Fibroblast of upper back skin (primary cell): ENCODE measurements at places on chromosomes 4 and X.

GRCh38 chrX:22585831-22586230 is 313.1 kb downstream of the CBLL2 start:
- DNase-seq, result no peak

DNA sequence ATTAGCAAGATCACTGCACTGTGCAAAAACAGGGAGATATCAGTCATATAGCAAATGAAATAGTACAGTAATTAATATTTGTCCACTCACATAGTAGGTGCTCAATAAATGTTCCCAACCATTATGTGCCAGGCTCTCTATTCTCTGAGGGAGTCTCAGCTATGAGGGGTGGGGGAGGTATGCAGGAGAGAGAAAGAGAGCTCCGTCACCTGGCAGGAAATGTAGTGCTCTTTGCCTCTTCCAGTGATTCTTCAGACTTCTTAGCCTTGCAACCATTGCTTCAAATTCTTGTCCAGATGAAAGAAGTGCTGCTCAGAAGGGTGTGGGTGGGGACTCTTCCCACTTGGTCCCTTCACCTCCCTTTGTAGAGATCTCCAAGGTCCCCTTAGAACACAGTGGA is 84.5 kb upstream of the SPRY1 start:
- no peak for DNase-seq

DNA sequence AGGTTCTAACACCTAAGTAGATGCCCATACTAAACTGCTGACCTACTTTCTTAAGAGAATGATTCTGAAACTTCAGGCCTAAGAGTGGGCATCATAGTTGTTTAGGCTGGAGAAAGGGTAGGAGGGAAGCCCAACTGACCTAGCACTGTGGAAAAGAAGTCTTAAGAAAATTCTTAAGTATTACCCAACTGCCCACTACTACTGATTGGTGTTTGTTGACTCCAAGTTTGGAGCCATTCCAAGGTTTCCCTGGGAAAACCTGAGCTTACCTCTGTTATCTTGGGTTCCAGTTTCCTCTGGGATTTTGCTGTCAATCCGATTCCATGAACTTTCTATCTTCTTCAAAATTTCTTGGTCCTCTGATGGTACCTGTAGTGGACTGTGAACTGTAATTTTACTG is 23.9 kb downstream of the ANKRD17 start:
- no peak for DNase-seq

GRCh38 chr4:183773790-183774189 is 114.7 kb downstream of the TRAPPC11 start:
- DNase-seq, result no peak

DNA sequence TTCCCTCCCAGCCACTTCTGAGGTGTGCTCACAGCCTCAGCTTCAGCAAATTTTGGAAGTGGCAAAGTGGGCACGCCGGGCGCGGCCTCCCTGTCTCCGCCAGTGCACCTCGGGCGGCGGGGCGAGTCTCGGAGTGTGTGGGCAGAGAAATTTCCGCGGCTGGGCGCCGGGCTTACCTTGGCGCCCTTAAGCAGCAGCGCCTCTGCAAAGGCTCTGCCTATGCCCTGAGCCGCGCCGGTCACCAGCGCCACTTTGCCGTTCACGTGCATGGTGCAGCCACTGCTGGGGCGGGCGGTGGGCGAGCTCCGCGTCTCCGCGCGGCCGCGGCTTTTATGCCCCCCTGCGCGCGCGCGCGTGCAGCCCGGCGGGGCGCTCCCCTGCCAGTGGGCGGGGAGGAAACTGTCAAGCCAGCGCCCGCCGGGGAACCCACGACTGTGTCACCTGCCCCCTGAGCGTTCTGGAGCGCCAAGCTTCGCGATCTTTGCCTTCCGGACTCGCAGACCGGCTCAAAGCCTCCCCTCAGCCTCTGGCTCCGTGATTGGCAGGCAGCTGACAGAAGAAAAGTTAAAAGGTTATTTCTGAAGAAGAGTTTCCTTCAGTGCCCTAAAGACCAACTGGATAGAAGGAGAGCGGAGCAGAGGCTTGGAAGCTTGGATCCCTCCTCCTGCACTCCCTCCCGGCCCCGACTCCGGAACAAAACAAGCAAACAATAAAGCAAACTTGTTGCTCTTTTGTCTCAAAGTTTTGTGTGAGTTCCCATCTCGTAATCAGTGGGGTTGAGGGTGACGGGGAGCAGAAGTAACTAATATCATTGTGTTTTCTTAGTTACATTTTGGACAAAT is at the start of gene HPGD:
TSS of gene HPGD (minus strand) at position 306 of the 842 bp plus-strand sequence. CDS start at position 269, 37 bp downstream.
- peak; percentile 2 for DNase-seq

DNA sequence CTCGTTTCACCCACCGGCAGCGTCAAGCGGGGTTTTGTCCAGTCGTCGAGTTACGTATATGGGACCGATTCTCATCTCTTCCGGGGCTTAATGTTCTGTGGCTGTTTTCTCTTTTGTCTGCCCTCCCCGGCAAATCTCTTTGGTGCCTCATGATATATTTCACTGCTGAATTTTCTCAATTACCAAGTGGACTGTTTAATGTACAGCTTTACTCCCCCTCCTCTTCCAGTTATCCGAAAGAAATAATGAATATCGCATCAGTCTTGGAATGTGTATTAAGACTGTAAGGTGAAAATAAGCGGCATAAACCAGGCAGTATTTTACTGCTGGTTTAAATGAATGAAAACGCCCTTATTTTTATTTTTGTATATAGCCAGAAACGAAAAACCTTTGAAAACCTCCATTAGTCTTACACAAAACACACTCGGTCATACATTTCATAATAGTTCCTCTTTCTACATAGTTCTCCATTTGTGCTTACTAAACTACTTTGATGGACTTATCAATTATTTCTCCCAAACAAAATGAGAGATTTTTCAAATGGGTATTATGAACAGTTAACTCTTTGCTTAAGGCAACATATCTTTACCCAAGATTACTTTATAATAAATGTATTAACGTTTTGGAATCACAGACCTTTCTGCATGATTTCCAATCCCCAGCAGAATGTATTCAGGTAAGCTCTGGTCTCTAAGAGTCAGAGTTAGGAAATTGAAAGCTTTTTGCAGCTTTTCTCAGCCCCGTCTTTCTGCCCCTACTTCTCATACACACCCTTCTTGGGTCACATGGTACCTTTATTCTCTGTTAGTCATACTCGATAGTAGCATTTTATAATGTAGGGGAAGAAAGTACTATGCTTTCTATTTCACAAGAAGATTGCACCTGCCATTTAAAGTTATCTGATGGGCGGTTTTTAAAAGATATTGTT is 979 bp downstream of the RP2 start:
- DNase-seq, result no peak

GRCh38 chrX:33726281-33727160 is 405.6 kb downstream of the FAM47A start:
- DNase-seq, result no peak

DNA sequence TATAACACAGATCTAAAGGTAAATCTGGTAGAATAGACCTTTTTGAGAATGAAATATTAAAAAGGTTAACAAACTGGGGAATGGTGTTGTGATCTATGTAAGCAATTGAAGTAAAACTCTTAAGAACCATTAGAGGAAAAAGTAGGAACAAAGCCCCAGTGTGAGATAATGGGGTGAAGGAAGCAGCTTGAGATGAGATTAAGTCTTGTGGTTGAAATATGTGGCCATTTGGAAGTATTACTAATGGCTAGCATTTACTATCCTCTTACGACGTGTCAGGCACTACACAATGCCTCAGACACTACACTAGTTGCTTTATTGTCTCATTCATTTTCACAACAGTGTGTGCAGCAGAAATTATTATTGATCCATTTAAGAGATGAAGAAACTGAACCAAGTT is 25.9 kb upstream of the NDNF start:
- no peak for DNase-seq

GRCh38 chr4:140084385-140084784 is 69.6 kb downstream of the MAML3 start:
- no peak for DNase-seq

- peak; percentile 16 for DNase-seq
Observed at GRCh38 chr4:146379744-146380143, 142.0 kb downstream of the SLC10A7 start.

DNA sequence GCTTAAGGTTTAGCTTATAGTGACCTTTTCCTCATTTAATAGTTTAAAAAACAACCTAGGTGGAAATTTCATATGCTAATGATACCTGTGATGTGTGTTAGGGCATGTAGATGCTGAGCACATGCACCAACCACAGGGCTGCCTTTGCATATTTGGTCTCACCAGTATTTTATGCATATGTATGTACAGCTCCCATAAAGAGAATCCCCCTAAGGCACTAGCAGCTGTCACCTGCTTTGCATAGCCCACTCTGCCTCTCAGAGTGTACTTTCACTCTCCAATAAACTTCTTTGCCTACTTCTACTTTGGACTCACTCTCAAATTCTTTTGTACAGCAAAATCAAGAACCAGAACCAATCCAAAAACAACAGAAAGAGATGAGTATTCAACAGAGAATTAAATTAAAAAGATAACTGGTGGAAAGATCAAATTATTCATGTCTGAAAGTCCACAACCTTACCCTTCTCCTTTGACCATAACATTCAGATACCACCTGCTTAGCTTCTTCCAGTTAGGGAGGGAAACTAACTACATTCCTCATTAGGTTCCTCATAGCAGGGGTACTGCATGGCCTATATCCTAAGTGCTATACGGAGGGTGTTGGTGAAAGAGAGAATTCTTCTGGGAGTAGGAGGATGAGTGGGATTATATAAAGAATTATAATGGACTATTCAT is 250.5 kb downstream of the STPG2 start:
- DNase-seq, result no peak

GRCh38 chr4:109184491-109184961 is 117.9 kb downstream of the COL25A1 start:
- peak; percentile 50 for DNase-seq

- DNase-seq, result no peak
Observed at GRCh38 chrX:153854702-153855101, 24.4 kb upstream of the PDZD4 start.

DNA sequence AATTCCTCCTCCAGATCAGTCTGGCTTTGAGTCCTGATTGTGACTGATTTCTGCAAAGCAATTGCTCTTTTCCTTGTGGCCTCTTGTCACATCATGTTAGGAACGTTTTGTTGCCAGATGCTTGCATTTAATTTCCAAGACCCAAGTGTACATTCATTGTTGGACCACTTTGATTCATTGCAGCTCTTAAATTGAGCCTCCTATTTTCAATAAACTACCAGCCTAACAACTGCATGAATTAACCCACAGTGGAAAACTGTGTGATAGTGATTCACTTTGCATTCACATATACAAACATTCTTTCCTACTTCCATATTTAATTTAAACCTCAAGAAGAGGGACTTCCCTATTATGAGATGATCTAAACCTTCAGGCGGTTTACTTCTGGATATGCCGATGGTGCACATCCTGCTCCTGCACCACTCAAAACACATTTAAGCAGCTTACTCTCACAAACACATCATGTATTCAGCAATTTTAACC is 118.4 kb downstream of the AFF1 start:
- DNase-seq, result no peak

GRCh38 chrX:75158054-75158453 is 2.0 kb upstream of the ABCB7 start:
- DNase-seq, result no peak

GRCh38 chrX:71147496-71148277 is 3.0 kb downstream of the NLGN3 start:
- no peak for DNase-seq

GRCh38 chrX:10399043-10399741 is 221.2 kb downstream of the MID1 start:
- no peak for DNase-seq

DNA sequence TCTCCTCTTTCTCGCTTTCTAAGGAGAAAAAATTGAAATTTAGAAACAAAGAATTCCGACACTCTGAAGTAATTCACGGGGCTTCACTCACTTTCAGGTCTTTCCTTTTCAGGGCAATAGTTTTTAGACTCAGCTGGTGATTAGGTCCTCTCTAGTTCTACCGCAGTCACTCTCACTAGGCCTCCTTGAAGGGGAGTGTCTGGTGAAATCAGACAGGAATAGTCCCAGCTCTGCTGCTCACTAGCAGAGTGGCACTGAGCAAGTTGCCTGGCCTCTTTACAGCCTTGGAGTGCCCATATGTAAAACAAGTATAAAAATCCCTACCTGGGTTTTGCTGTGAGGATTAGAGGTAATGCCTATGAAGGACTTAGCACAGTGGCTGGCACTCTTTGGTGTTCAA is 64.1 kb downstream of the NEUROG2 start:
- DNase-seq, result no peak

DNA sequence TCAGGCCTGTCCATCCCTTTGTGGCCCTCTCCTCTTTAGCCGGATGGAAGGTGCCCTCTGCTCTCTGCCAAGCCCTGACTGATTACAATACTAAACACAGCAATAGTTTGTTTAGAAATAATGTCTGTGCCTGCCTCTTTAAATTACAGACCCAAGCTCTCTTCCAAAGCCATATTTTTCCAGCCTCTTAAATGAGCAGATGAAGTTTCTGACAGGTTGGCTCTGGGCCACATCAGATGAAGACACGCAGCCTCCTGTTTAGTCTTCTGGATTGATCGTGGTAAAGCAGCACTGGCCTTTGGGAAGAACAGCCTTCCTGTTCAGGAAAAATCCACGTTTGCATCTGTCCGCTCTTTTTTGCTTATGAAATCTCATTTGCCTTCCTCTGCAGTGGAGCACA is 133.6 kb downstream of the CPE start:
- DNase-seq, result peak; percentile 7

DNA sequence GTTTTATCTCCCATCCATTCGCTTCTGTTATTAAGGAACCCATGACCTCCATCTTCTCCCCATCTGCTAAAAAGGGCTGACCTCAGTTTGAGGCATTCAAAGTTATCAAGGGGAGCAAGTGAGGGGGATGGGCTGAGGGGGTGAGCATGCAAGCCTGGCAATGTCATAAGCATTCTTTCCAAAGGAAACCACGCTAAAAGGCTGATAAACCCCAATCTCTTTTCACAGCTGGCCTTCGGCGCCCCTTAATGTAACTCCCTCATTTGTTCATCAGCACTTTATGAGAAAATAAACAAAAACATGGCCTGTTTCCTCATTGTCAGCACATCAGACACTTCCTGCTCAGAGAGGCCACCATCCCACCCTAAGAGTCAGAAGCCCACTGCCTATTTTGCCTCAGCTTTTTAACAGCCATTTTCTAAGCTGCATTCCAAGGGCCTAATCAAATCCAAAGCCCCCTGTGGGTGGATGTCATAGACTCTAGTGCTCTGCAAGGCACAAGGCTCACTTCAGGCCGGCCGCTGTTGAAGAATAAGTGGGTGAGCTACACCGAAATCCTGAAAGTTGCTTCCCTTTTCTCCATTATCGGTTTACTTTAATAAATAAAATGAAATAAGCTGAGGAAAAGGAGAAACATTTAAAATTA is 92.0 kb upstream of the SRD5A3 start:
- DNase-seq, result no peak

DNA sequence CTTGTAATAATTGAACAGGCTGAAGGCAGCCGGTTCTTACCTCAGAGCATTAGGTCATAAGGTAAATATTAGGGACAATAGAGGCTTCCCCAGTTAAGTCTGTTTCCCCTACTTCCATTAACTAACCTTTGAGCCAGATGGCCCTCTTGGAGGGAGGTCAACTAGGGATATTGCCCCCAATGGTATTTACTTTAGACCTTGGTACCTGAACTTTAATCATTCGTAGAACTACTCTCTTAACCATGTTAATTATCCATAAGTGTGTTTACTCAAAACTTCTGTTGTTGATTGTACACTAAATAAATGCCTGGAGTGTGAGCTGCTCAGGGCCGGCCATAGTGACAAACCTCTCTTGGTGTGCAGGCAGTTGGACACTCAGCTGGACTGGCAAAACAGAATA is 1843.5 kb upstream of the AGA start:
- DNase-seq, result no peak

- peak; percentile 43 for DNase-seq
Observed at GRCh38 chr4:113951263-113951662, 28.2 kb downstream of the ARSJ start.

- DNase-seq, result no peak
Observed at GRCh38 chr4:87738483-87738882, 60.9 kb upstream of the IBSP start.
